Omental fat pad (tissue), 4 donors: ENCODE measurements at places on chromosomes 4 and X. TPM values are rescaled to one million over a fixed set of nuclear protein-coding genes. Genes with fewer than 3 reads are reported as not detected.

The HTR2C gene
- total RNA-seq = not detected

The IL2RG gene
- total RNA-seq = 30.9 TPM

The FIP1L1 gene
- 39.7 TPM for total RNA-seq

The ART3 gene
- total RNA-seq = not detected

The PGRMC1 gene
- 296 TPM for total RNA-seq

The BANK1 gene
- total RNA-seq = 6.1 TPM

The MAGEB2 gene
- not detected for total RNA-seq

The ATXN3L gene
- not detected for total RNA-seq

GRCh38 chr4:100008048-100008447, 58.0 kb upstream of the H2AZ1 start:
- DNase-seq = no peak

DNA sequence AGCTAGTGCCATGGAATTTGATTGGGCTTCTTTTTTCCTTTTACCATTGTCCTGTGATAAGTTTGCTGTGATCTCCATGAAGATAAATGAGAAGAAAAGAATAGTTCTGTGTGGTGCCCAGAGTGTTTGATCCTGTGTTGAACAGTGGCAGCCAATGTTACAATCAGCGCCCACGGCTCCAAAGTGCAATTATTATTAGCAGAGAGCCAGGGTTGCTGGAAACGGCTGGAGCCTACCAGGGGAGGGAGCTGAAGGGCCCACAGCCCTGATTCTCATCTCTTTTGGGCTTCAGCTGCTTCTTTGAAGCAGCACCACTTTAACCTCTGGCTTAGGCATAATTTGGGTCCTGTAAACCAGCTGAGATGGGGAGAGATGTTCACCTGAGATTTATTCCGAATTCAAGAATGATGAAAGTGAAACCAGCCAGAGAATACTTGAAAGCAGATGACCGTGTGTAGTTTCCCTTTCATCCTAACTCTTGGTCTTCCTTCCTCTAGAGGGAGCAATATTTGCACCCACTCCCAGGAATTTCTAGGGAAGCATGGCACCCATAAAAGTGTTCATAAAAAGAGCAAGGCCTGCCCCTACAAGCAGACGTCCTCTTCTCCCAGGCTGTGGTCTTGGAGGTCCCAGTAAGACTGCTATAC, 298.3 kb downstream of the EVC2 start:
- DNase-seq = no peak

DNA sequence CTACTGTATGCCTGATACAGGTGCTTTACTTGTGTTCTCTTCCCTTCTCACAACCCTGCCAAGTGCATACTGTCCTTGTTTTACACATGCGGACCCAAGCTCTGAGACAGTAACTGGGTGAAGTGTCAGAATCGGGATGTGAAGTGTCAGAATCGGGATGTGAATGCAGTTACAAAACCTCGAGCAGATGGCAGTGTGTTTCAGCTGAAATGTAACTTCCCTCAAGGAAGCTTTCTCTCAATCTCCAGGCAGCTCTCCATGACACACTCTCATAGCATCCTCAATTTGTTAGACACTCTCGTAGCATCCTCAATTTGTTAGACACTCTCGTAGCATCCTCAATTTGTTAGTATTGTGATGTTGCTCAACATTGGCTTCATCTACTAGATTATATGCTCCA, 1.1 kb upstream of the HPSE start:
- no peak for DNase-seq

- DNase-seq = no peak
Measured at GRCh38 chrX:70166601-70167590, 10.4 kb upstream of the DGAT2L6 start.

GRCh38 chr4:122827879-122828601, 1.4 kb downstream of the FGF2 start:
- DNase-seq = peak; percentile 39

- no peak for DNase-seq
Measured at GRCh38 chr4:168451744-168452390, 28.4 kb downstream of the DDX60L start.

GRCh38 chr4:5708449-5709206, at the start of gene EVC2:
EVC2 (minus strand) TSS chr4:5708559; CDS start chr4:5708513, 46 bp downstream.
- peak; percentile 35 for DNase-seq

GRCh38 chr4:13888112-13888511, 260.6 kb upstream of the BOD1L1 start:
- DNase-seq = no peak

DNA sequence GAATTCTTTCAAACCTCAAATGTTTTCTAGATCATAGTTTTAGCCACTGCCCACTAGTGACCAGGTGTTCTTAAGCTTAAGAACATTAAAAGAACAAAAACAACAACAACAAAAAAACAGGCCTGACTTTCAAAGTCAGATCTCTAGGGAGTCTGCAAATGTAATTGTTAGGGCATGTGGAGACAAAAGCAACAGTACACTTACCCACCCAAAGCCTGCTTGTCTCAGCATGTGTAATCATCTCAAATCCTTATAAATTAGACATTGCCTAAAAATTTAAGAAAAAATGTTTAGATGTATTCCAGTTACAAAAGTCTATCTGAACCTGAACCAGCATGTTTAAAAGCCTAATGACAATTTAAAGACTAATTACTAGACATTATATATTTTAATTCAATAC, 79.9 kb downstream of the SLC7A11 start:
- no peak for DNase-seq

DNA sequence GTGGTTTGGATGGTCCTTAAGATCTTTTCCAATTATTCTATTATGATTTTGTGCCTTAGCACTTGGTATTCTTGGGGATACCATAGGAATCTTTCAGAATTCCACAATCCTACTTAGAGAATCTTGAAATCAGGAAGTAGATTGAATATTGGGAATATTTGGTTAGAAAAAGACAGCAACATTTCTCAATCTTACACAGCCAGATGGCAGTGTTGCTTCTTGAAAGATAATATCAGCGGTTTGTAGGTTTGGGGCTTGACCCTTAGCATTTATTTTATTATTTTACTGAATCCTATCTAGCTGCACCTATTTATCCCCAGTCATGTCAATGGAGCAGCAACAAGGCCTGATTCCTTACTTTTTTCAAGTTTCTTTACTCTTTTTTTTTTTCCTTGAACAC, 28.6 kb downstream of the MAGEB1 start:
- DNase-seq = no peak

DNA sequence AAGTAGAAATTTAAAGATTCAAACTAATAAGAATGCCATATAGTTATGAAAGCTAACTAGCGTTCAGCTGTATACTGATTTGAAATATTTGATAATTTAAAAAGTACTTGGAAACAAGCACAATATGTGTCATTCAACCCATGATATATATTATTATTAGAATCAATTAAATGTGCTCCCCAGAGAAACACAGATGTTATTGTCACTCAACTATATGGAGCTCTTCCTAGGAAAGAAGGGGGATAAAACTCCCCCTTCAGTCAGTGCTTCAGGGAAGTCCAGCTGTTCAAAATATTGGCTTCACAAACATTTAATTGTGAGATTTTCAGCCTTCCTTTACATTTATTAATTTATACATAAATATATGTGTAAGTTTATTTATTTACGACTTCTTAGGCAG, 135.9 kb downstream of the SLC4A4 start:
- no peak for DNase-seq

DNA sequence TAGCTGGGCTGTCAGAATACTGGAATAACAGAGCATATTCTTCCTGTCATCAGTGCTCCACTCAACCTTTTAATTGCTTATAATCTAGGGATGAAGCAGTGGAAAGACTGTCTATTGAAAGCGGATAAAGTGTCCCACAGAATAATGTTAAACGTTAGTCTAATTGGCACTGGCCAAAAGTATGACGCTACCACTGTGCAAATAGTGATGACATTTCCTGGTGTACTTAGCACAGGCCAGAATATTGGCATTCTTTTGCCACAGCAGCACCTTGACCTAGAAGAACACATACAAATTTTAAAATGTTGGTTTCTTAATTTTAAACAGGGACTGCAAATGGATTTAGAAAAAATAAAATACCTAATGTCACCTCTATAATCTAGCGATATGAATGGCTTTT, 635.2 kb upstream of the SPANXN1 start:
- no peak for DNase-seq

DNA sequence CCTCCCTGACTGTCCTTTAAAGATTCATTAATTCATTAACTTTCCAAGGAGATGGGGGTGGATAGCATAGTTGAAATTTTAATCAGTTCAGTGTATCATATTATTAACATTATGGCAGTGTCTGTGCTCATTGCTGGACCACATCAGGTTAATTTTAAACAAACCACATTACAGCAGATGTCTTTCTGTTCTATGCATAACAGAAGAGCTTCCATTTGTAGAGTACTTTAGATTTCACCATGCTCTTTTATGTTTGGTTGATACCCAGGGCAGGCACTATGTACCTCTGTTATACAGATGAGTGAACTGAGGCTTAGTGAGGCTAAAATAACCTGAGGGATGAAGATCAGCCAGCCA, 41.1 kb downstream of the AFF2 start:
- no peak for DNase-seq

DNA sequence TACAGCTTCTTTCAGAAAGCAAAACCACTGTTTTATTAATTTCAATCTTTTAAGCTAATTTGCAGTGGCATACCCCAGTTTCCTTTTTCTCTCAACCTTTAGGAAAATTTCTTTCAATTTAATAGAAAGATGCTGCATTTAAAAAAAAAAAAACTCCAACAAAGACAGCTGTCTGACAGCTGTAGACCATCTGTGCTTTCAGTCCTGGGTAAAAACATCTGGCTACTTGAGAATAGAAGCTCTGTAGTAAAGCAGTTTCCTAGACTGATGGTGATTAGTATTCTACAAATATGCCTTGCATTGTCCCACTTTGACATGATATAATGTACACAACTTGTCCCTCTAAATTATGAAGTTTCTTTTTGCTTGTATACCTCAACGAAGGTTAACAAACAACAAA, 197.8 kb downstream of the EDA start:
- DNase-seq = no peak

- DNase-seq = no peak
Measured at GRCh38 chr4:41559940-41560516, 22.1 kb downstream of the LIMCH1 start.
